ENCODE measurements at places on chromosomes 12 and 14.

GRCh38 chr12:67069451-67070306 is 199.5 kb upstream of the CAND1 start:
- DNase-seq = peak; percentile 58

DNA sequence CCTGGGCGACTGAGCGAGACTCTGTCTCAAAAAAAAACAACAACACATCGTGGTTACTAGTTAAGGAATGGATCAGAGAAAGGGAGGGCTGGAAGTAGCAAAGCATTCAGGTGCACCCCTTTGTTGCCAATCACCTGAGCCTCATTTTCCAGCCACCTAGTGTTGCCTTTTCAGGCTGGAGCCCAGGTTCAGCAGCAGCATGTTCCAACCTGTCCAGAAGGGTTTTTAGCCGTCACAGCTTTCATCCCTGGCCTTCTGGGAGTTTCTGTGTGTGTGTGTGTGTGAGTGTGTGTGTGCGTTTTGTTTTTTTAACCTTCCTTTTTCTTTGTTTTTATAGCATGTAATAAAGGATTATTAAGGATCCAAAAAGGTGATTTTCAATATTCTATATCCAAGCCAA is 121.1 kb upstream of the ATF1 start:
- DNase-seq = no peak

DNA sequence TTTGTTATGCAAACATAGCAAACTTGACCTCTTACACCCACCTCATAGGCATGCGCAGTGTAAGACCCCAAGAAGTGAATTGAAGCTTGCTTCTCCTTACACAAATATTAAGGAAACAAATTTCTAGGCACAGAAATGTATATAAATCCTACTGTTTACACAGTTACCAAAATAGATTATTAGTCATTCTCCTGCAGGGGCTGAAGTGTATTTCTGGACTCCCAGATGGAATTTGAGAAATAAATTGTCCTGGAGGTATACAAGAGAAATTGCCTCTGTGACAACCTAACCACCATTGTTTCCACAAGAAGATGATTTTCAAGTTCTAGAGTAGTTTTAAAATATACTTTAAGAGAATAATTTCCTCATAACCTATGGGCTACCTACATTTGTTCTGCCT is 656.0 kb upstream of the MDGA2 start:
- DNase-seq = no peak

DNA sequence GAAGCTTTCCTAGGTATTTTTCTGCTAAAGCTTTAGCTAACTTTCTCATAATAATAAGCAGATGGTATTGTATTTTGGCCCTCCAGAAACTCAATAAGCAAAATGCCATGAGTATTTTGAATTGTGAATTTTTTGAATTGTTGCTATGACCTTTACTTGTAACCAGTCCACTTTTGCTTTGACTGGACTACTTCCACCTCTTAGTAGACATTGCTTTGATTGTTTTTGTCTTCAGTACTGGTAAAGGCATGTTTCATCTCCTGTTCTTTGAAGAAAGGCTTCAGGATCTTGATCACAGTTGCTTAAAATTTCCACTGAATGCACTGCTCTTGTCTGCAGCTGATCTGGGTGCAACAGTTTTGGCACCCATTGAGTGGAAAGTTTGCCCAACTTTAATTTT is 102.3 kb downstream of the TRMT5 start:
- no peak for DNase-seq

DNA sequence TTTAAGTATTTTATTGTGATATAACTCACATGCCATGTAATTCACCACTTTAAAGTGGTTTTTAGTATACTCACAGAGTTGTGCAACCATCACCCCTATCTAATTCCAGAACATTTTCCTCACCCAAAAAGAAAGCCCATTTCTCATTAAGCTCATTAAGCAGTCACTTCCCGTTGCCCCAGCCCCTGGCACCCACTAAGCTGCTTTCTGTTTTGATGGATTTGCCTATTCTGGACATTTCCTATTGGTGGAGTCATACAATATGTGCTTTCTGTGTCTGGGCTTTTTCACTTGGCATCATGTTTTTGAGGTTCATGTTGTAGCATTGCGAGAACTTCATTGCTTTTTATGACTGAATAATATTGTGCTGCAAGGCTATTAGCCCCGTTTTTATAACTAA is 66.0 kb downstream of the ARL6IP4 start:
- DNase-seq = no peak

DNA sequence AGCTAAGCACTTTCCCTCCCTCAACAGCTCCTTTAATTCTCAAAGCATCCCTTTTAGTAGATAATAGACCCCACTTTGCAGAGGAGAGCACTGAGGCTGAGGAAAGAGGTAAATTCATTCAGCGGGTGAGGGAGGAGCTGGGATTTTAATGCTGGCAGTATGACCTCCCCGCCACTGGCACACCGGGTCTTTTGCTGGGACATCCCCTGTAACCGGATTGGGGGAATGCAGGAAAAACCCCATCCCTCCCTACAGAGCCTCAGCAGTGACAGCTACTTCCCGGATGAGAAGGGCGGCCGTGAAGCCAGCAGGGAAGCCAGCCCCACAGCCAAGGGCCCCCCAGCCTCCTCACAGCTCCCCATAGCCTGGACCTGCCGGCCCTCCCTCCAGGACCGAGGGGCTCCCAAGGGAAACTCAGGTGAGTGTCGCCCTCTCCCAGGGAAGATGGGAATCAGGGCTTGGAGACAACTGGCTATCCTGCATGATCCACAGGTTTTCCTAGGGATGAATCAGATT is 12.1 kb downstream of the ZBTB39 start:
- DNase-seq = no peak

DNA sequence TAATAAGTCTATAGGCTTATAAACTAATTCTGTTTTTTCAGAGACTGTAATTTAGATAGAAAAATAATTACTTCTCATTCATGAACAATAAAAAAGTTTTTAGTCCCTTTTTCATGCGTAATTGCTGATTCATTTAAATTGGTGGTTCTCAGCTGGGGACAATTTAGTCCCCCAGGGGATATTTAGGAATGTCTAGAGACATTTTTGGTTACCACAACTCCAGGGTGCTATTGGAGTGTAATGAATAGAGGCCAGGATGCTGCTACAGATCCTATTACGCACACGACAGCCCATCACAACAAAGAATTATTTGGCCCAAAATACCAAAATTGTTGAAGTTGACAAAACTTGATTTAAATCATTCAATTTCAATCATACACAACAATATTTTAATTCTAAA is 22.8 kb upstream of the VCPKMT start:
- no peak for DNase-seq

DNA sequence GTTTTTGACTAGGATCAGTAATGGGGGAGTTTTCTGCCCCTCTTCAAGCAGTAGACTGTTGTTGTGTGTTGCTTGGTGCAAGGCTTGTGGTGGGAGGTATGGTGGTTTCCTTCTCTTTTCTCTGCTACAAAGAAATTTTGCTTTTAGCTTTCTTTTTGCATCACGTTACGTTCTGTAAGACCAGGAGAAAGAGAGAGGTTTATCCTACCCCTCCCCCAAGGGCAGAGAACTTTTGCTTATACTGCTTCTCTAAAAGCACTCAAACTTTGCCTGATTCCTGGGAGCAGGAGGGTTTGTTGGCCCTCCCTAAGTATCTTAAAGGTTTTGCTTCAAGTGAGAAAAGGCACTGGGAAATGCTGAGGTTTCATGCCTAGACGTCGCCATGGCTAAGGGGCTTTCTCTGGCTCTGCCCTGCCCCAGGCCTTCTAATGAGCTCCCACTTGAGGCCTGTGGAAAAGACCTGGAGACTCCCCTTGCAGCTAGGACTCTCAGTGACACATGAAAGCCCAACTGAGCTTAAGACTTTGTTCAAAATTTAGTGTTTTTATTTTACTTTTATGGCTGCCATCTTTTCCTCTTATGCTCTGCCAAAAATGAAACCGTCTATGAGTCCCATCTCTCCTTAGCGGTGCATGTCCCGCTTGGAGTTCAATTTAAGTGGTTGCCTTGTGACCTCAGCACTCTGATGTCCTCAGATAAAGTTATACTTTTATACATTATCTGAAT is 49.2 kb downstream of the EIF2S3B start:
- DNase-seq = no peak

GRCh38 chr14:75279153-75279762 is 630 bp downstream of the FOS start:
- DNase-seq = peak; percentile 9

DNA sequence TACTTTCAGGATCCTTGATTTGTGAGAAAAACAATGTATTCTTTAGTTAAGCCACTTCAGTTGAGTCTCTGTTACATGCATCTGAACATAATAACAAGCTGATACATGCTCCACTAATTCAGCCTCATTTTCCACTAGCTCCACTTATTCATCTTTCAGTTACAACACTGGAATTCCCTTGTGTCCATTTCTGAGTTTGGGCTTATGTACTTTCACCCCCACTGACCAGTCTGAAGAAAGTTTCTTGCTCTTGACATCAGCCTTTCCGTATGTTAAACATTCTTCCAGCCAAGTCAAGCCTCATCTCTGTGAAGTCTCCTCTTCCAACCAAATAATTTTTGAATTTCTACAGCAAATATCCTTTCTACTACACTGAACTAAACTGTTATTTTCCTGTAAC is 592.5 kb upstream of the NOVA1 start:
- no peak for DNase-seq

GRCh38 chr12:80636832-80637231 is 70.6 kb upstream of the MYF6 start:
- no peak for DNase-seq

DNA sequence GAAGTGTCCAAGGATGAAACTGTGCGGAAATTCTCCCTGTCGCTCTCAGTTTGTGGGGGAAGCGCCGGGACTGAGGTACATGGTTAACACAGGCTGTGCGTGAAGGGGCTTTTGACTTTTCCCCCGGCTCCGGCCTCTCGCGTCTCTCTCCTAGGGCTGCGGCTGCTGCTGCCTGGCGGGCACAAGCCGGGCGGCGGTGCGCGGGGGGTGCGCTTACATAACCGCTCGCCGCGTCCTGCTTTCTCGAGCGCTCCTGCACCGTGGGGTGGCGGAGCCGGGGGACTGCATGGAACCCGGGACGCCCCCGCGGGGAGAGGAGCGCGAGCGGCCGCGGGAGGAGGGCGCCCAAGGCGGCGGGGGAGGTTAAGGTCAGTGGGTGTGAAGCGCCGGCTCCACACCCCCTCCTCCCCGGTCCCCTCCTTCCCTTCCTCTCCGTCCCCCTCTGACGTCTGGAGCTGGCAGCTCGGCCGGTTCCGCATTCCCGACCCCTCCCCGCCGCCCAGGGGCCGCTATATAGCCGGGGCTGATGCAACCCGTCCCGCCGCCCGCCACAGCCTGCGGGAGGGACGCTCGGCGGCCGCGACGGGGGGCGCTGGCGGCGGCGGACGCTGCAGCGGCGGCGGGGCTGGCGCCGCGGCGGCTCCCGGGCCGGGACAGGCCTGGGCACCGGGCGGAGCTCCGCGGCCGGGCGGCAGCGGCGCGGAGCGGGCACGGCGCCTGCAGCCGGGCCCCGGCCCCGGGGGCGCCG is at the start of gene JDP2:
TSS of gene JDP2 (plus strand) at position 541 of the 748 bp plus-strand sequence. CDS start 9,899 bp downstream, outside the sequence.
- peak; percentile 52 for DNase-seq

DNA sequence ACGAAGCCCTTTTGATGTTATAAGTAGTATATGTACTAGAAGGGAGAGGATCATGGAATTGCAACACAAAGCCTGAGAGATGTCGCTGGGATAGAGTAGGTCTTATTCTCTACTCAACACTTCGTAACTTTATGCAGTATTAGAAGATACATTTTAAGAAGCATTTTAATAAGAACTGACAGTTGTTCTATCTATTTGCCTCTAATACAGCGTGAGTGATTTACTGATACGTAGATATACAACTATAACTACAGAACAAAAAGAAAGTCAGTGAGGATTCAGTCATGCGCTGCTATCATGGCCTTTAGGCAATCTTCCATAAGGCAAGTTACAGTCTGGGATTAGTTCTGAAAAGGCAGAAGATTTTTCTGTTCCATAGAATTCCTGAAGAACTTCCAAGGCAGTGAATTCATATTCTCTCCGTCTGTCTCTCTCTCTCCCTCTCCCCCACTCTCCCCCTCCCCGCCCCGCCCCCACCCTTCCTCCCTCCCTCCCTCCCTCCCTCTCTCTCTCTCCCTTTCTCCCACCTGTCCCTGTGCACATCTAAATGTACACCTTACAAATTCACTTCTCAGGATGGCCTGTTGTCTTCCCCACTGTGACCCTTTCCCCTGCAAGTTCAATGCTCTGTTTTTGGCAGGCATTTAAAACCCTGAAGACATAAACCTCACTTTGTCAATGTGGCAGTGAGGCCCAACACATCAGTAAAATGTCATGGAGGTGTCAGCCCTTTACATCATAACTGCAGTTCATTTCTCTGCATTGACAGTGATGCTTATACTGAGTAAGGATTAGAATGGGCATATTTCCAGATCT is 470.6 kb downstream of the EGLN3 start:
- DNase-seq = no peak

- DNase-seq = no peak
Measured at GRCh38 chr12:10957741-10958140, 18.7 kb upstream of the TAS2R14 start.

GRCh38 chr14:52008136-52008535 is 18.8 kb downstream of the RTRAF start:
- no peak for DNase-seq

- no peak for DNase-seq
Measured at GRCh38 chr14:96756745-96757144, 40.4 kb upstream of the VRK1 start.

GRCh38 chr12:6604259-6605029 is 2.7 kb downstream of the CHD4 start:
- no peak for DNase-seq

DNA sequence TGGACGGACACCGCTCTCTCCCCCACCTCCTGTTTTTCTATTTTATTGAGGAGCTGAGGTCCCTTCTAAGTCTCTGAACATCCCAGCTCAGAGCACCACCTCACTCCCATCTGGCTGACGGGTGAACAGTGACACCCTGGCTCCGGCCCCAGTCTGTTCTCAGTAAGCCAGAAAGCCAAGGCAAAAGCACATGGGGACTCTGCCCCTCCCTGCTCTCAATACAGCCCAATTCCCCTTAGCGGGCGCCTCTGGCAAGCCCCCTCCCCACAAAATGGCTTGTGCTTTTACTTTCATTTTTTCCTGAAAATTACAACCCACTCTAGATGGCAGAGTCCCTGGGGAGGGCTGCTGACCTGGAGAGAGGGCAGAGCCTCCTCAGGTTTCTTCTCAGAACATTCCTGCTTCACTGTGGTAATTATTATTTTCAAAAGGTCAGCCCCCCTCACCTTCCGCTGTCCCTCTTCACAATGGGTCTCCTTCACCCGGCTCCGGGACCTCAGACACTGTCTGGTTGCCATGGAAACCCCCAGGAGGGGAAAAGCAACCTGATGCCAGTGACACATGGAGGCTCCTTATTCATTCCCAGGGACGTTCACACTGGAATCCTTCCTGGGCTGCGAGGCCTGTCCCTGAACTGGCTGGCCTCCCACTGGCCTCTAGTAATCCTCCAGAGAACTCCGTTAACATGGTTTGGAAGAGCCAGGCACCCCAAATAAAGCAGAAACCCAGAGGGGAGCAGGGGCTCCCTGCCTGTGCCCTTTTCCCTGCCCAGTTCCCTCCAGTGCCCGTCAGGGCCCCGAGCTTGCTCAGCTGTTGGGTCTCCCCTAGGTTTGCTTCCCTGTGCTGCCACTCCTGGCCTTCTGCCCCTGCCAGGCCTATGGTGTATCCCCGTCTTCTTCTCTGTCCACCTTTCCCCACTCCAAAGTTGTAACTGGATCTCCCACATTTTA is 15.9 kb downstream of the COL2A1 start:
- no peak for DNase-seq

- no peak for DNase-seq
Measured at GRCh38 chr14:33711811-33712216, 239.1 kb downstream of the EGLN3 start.

GRCh38 chr12:25926536-25926935 is 31.9 kb upstream of the RASSF8 start:
- DNase-seq = no peak

Measured in COR-L47 (cell line).